ENCODE measurements at places on chromosomes 7 and 10.
A peak's percentile ranks its signal among the peaks of the same experiment; 100 is the strongest.

DNA sequence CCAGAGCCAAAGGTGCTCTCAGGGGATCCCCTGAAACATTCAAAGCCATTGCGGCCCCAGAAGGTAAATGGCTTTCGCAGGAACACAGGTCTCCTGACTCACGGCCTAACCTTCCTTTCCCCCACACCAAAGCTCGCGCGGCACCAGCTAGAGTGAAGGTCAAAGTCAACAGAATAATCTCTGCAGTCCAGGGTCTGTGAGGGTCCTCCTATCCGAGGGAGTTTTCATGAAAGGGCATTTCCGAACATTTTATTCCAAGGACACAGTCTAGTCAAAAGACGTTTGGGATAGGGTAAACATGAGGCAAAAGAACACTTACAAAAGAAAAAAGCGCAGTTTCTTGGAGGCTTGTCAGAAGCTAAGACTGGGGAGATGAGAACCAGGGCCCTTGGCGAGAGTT is 559 bp upstream of the STEAP2 start:
- DNase-seq: no peak

- DNase-seq: no peak
These were observed 30.0 kb upstream of the ARID5B start for GRCh38 chr10:61871487-61871886.

DNA sequence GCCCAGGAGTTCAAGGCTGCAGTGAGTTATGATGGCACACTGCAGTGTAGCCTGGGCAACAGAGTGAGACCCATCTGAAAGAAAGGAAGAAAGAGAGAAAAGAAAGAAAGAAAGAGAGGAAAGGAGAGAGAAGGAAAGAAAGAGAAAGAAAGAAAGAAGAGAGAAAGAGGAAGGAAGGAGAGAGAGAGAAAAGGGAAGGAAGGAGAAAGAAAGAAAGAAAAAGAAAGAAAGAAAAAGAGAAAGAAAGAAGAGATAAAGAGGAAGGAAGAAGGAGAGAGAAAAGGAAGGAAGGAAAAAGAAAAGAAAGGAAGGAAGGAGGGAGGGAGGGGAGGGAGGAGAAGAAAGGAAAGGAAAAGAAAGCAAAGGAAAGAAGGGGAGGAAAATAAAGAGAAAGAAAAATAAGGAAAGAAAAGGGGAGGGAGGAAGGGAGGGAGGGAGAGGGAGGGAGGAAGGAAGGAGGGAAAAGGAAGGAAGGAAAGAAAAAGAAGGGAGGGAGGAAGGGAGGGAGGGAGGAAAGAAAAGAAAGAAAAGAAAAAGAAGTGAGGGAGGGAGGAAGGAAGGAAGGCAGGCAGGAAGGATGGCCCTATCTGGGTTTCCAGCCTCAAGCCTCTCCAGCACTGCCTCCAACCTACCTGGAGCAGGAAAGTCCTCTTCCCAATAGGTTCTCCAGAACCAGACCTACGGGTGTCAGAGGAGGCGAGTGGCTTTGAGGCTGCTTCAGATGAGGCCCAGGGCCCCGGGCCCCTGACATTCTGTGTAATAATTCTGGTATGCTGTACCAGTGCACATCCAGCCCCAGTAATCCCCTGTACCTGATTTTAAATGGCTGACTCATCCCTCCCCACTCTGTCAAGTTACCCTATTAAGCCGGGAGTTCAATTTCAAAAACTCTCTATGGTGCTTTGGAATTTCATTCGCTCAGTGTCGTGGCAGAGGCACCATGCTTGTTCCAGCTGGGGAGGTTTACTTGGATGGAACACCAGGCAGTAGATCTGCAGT is 6.8 kb upstream of the PARD3 start:
- no peak for DNase-seq

DNA sequence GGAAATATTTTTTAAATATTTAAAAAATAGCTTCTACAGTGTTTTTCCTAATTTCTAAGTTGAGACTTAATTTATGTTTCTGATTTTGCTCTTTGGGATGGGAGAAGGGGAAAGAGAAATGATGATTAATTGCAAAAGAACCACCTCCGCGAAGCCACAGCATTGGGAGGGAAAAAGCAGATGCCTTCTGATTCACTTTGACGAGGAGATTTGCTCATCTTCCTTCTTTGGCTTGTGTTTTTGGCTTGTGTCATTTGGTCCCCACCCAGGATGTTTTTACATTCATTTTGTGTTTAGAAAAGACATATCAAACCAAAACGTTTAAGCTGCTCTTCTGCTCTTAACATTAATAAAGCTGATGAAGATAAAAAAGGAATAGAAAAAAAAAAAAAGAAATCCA is 121.7 kb downstream of the MACC1 start:
- DNase-seq: no peak

- no peak for DNase-seq
These were observed 128.9 kb downstream of the NRCAM start for GRCh38 chr7:108327353-108327752.

DNA sequence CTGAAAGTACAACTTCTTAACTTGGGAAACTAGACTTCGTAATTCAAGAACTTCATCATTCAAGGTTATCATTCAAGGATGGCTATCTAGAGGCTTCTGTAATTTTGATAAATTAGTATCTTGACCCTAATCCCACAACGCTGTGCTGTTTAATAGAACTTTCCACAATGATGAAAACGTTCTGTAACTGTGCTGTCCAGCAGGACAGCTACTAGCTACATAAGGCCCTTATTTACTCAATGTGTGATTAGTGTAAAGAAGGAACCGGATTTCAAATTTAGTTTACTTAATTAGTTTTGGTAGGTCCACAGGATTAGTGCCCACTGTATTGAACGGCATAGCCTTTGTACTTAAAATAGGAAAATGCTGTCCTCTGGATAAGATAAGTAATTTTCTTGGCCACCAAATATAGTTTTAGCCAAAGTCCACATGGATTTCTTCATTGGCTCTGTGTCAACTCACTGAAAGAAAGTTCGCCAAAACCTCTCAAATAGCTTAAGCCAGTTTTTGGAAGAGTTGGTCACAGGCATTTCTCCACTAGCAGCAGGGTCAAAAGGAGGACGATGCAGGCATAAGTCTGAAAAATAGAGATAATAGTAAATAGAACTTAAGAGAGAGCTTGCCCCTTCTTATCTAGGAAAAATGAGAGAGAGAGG is 17.3 kb downstream of the DGKI start:
- no peak for DNase-seq

- no peak for DNase-seq
These were observed 205.2 kb upstream of the SHH start for GRCh38 chr7:156017431-156017830.

DNA sequence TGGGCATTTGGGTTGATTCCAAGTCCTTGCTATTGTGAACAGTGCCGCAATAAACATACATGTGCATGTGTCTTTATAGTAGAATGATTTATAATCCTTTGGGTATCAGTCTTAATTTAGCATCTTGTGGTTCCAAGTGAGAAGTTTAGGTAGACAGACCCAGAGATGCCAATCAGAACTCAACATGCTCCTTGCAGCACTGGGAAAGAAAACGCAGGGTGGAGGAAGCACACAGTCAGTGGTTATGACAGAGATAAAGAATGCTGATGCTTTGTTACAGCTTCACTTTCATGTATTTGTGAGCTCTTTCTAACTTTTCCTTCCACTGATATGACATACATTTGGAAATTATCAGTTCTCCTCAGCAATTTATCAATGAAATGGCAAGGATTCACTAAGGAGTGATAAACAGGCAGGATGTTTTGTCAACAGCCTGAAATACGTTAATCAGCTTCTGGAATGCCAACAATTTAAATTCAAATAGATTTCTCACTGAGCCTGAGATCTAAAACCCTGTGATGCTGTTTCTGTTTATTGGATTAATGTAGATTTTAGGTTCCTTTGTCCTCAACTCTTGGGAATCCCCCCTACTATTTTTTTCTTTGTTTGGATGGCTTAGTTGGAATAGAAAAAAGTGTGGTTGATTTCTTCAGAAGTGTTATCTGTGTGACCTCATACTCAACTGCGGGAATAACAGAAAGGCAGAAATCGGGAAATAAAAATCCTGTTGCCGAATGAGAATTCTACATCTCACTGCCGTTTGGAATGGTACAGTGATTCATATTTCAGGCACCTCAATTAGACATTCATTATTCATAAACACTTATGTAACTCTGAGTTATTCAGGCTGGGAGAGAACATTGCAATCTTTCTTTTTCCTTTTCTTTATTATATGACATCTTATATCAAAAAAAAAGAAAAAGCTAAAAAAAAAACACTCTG is 675.0 kb downstream of the CNTNAP2 start:
- no peak for DNase-seq

DNA sequence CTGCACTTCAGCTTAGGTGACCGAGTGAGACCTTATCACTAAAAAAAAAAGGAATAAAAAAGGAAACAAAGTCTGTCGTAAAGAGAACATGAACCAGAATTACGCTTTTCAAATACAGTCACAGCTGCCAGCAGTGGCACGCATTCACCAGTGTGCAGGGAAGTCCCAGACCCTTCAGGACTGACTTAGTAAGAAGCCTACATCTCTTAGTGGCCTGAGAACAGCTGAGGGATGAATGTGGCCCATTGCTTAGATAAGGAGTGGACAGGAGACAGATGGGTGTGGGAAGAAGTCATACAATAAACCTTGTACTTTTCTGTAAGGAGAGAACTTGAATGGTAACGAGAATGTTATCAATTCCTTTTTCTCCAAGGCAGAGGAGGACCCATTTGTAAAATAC is 178.5 kb downstream of the JCAD start:
- DNase-seq: no peak

GRCh38 chr7:106279425-106280197 is 5.2 kb downstream of the NAMPT start:
- no peak for DNase-seq

- DNase-seq: no peak
These were observed 725.6 kb upstream of the GALNT17 start for GRCh38 chr7:70406186-70406949.

GRCh38 chr10:33009244-33010131 is 51.5 kb upstream of the ITGB1 start:
- no peak for DNase-seq

DNA sequence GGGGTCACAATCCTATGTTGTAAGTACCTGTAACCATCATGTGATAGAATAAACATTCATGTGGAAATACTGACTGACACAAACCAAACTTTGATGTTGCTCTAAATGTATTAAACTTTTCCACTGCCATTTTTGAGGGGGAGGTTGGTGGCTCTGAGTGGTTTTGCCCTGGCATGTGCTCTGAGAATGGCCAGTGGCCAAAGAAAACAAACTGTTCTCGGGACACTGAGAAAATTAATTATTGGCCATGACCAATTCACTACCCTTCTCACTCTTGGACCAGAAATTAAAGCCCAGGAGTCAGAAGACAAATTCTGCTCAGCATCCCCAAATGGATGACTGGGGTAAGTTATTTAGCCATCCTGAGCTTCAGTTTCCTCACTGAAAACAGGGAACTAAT is 195.9 kb downstream of the XPNPEP1 start:
- no peak for DNase-seq

DNA sequence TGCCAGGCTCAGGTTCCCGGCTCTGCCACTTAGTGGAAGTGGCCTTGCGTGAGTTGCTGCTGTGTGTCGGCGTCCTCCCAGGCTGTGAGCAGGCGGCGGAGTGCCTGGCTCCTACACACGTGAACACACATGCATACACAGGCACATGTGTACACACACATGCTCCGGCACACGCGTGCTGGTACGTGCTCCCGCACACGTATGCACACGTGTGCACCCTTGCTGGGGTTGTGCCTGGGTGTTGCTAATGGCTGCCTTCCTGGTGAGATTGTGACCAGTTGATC is 107.6 kb downstream of the INPP5A start:
- no peak for DNase-seq

- no peak for DNase-seq
These were observed 57.5 kb downstream of the TASOR2 start for GRCh38 chr10:5742116-5742515.

- DNase-seq: no peak
These were observed 51.4 kb upstream of the GRB10 start for GRCh38 chr7:50834031-50834535.

DNA sequence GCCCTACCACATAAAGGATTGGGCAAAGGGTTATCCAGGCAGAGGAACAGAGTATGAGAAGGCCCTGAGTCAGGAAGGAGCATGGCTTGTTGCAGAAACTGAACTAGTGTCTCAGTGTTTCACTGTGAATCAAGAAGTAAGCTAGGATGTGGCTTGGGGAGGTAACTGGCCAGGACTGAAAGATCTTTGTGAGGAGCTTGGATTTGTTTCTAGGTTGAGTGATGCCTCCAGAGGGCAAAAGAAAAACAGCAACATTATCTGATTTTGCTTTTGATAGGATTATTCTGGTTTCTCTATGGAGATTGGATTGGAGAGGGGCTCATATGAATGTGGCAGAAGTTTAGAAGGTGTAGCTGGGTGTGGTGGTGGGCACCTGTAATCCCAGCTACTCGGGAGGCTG is 137.9 kb upstream of the HDAC9 start:
- DNase-seq: no peak

GRCh38 chr10:45520476-45520875 is 146.5 kb downstream of the ALOX5 start:
- DNase-seq: no peak

GRCh38 chr7:155372782-155373358 is 75.2 kb downstream of the INSIG1 start:
- DNase-seq: no peak

GRCh38 chr7:30224511-30225062 is 59.8 kb upstream of the ZNRF2 start:
- peak; percentile 27 for DNase-seq

GRCh38 chr7:75688200-75689136 is 50.3 kb downstream of the HIP1 start:
- no peak for DNase-seq

DNA sequence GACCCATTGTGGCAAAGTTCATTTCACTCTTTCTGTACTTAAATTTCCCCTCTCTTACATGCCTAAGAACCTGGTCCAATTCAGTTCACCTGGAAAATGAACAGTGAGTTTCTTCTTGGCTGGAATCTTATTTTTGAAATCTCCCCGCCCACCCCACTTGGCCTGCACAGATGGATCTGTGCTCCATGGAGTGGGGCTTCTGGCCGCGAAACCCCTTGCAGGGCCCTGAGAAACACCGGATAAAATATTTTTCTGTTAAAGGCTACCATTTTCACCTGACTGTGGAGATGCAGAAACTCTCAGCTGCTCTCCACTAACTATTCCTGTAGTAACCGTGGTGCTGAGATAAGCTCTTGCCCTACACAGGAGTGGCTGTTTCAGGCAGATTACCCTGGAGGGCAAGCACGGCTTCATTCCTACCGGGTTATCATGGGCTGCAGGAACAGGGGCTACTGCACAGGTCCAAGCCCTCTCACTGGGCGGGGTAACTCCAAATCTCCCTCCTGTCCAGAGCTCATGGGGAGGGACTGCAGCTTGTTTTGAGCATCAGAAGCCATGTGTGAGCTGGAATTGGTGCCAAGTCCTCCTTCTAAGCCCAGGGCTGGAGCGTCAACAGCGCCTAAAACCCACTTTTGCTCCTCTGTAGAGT is 118.9 kb downstream of the PRPF18 start:
- DNase-seq: no peak

Measured in brain microvascular endothelial cell (primary cell).